IPS DF 19.7 (cell line): ENCODE measurements at places on chromosomes 7 and 10.

DNA sequence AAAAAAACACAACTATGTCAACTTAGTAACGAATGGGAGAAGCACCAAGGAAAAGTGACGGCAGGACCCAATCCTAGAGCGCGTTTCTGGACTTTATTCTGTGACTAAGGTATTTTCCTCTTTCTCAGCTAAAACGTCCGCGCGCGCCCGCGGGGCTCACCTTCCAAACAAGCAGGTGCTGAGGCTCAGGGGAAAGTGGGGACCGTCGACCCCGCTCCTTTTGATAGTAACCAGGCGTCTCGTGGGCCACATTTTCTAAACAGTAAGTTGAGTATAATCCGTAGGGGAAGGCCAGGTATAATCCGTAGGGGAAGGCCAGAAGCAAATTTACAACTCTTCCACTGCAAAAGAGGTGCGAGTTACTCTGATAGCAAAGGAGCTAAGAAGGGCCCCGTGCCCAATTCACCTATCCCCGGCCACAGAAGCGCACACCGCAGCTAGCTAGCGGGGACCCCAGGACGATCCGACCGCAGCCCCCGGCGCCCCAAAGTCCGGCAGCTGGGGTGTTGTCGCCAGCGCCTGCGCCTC, 743 bp downstream of the MKI67 start:
- DNase-seq: no peak

DNA sequence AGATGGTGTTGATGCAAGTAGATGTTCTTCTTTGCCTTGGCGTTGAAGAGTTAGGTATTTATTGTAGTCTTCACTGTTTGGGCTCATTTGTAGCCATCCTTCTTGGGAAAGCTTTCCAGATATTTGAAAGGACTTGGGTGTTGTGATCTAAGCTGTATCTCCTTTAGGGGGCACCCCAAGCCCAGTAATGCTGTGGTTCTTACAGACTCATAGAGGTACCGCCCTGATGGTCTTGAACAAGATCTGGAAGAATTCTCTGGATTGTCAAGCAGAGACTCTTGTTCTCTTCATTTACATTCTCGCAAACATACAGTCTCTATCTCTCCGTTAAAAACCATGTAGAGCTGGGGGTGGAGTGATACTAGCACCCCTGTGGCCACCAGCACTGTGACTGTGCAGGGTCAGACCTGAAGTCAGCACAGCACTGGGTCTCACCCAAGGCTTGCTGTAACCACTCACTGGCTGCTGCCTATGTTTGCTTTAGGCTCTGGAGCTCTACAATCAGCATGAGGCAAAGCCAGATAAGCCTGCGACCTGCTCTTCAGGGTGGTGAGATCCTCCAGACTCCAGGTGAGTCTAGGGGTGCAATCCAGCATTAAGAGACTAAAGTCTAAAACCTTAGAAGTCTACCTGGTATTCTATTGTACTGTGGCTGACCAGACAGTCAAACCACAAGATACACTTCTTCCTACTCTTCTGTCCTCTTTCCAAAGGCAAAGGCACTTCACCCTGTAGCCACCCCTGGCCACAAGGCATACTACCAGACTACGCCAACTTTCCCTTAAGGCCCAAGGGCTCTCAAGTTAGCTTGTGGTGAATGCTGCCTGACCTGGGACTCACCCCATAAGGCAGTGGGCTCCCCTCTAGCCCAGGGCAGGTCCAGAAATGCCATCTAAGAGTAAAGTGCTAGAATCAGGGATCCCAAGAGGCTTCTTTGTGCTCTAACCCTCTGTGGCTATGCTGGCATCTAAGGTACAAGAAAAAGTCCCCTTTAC, 209.7 kb upstream of the TMEM196 start:
- peak; percentile 50 for DNase-seq

DNA sequence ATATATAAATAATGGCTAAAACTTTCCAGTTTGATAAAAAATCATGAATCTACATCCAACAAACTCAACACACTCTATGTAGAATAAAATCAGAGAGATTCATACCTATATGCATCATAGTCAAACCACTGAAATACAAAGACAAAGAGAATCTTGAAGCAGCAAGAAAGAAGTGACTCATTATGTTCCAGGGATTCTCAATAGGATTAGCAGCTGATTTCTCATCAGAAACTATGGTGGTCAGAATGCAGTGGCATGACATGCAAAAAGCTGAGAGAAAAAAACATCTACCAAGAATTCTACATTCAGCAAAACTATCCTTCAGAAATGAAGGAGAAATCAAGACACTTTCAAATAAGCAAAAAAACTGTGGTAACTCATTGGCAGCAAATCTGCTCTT, 187.4 kb downstream of the RNLS start:
- no peak for DNase-seq

DNA sequence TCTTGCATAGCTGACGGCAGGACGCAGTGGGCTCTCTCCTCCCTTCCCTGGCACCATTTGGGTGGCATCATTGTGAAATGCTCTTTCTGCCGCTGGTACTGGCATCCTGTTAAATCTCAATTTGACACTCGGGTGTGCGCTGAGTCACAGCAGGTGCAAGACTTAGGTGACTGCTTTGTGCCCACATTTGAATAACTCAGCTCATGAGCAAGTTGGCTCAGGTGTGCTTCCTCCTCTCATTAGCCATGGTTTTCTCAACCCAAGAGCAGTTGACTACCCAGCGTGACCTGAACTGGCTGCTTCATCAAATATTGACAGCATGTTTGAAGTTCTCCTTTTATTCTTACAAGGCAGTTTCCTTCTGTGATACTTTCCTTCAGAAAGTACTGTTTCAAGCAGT, 24.6 kb upstream of the NFE2L3 start:
- DNase-seq: no peak

DNA sequence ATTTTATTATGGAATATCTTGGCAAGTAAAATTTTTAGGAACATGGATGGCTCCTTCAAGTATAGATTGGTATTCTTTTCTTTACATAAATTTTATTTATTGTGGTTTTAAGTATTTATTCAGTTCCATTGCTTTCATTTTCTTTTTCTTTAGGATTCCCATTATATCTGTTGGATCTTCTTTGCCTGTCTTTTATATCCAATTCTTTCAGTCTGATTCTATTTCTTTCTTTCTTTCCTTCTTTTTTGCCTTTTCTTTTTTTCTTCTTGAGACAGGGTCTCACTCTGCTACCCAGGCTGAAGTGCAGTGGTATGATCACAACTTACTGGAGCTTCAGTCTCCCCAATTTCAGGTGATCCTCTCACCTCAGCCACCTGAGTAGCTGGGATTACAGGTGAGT, 74.2 kb upstream of the GLI3 start:
- DNase-seq: no peak

DNA sequence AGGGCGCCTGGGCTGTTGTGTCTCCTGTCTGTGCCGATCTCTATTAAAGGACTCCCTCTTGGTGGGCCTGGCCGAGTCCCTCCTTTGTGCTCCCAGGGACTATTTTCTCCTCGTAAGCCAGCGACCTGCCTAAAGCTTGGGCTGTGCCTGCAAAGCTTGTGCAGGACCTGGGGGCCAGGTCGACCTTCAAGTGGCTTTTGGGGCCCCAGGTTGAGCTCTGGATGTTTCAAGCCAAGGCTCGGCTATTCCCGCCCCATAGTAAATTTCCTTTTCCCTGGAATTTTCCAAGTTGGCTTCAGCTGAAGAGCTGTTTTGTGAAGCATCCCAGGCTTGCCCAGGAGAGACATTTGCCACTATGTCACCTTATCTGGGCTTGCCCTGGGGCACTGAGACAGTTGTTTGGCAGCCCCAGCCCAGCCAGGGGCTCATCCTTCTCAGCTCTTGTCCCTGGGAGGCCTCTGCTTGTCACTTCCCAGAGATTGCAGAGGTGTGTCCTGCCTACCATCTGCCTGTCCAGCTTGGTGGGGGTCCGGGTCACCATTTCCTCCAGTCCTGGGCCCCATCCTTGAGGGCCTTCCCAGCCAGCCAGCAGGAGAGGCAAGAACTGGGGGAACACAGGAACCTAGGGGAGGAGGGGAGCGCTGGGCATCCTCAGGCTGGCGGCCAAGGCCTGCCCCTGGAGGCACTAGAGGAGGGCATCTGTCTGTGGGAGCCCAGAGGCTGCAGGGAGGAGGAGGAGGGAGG, 20.2 kb downstream of the ZMIZ2 start:
- no peak for DNase-seq

GRCh38 chr7:133513608-133514007, 260.7 kb downstream of the EXOC4 start:
- DNase-seq: no peak

GRCh38 chr10:89838044-89838615, 136.7 kb downstream of the KIF20B start:
- no peak for DNase-seq

- DNase-seq: no peak
Measured at GRCh38 chr10:43930243-43930642, 281.6 kb upstream of the ZNF32 start.

GRCh38 chr10:7948371-7949000, 106.0 kb upstream of the GATA3 start:
- DNase-seq: no peak

DNA sequence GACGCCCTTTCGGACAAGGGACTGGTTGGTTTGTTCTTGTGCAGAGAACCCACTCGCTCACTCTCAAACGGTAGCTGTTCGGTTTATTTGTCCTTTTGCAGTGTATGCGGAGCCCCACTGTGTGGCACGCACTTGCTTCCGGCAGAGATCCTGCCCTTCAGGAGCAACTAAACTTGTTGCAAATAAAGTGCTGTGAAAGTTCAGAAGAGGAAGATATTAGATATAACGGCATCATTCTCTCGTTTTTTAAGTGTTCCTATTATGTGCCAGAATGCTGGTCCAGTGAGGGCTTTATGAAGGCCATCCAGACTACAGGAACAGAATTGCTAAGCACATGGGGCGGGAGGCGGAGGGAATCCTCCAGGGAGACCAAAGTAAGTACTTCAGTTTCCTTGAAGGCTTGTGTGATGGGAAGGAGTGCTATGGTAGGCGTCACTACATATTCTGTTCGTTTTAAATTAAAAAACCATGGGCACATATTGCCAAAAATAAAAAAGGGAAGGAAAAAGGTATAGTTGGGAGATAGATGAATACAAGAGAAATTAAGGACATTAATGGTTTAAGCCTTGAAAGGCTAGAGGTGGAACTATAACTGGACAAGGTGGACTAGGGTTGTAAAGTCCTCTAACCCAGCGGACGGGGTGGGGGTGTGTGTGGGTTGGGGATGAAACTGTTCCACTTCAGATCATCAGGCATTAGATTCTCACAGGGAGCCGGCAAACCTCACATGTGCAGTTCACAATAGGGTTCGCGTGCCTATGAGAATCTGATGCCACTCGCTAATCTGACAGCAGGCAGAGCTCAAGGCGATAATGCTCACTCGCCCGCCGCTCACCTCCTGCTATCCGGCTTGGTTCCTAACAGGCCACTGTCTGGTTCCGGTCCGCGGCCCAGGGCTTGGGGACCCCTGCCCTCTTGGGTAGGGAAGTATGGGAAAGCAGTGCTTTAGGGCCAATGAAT, 704 bp upstream of the ERLIN1 start:
- no peak for DNase-seq

GRCh38 chr10:43667761-43668386, 19.2 kb upstream of the ZNF32 start:
- DNase-seq: no peak

DNA sequence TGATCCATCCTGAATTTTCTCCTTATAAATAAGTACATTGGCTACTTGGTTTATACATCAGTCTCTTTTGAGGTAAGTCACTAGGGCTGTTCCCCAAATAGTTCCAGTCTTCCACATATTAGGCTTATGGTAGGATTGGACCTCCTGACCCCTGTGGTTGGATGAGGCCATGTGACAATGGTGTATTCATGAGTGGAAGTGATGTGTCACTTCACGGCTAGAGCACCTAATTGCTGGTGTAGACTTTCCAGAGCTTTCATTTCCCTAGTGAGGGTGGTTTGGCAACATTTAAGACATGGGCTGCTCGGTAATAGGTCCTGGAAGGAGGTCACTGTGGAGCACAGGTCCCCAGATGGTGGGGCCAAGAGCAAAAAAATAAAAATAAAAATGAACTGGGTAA, 141.2 kb upstream of the ABCB5 start:
- DNase-seq: no peak

- no peak for DNase-seq
Measured at GRCh38 chr7:52504561-52504960, 530.9 kb upstream of the POM121L12 start.

DNA sequence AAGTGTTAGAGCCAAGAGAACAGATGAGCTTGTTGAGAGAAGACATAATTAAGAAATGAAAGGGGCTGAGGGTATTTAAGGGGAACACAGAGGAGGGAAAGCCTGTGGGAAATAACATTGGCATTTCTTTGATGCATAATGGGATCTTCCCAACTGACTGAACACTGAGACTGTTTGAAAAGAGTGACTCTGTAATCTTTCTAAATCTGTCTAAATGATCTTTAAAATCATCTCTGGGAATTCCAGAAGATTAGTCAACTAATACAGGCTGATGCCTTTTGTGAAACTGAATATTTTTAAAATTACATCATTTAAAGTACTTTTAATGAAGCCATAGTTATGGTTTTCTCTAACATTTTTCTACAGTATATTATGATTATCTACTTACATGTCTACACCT, 17.4 kb upstream of the SLC35G1 start:
- no peak for DNase-seq

GRCh38 chr7:106504645-106505044, 156.3 kb downstream of the CCDC71L start:
- no peak for DNase-seq

DNA sequence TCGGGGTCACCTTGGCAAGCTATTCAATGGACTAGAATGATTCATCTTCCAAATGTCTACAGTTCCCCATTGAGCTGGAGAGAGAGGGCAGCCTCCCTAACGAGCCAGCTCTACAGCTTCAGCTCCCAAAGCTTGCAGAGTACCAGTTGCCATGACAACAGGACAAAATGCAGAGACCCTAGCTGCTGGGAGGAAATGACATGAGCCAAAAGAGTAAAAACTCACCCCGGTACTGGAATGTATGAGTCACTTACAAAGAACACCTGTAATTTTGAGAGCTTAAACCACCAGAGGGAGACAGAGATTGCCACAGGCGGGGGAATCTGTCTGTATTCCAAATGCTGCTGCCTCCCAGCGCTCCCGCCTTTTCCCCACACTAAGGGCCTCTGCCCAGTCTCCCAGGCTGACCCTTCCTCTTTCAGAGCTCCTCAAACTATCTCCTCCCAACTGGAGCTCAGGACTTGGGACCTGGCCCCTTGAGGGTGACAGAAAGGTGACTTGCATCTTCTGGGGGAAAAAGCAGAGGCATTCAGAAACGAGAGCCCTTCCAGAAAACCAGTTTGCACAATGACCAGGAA, 95.5 kb downstream of the CUL2 start:
- DNase-seq: peak; percentile 98
